ENCODE measurements at places on chromosomes 16 and 17.

- no peak for DNase-seq
Observed at GRCh38 chr17:8391711-8392110, 5.9 kb downstream of the RNF222 start.

DNA sequence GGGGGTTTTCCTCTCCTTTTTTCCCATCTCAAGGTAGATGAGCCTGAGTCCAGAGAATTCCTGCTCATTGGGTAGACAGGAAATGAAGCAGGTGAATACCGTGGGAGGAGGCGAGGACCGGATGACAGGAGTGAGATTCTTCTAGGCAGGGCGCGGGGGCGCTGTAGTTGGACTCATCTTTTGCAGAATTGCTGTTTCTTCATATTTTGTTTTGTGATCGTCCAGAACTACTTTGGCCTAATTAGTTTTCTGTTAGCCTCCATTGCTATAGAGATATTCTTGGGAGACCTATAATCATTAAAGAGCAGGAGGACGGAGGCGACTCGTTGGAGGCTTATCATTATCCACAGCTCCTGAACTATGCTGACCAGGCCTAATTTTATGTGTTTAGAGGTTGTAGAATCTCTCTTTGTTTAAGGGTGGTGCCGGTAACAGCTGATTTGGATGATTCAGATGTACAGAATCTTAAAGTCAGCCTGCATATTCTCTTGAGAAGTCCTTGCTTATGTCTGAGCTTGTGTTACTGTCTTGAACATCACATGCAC is 650 bp downstream of the ATP6V0A1 start:
- no peak for DNase-seq

- DNase-seq = no peak
Observed at GRCh38 chr17:68289936-68290267, 1.0 kb downstream of the SLC16A6 start.

- DNase-seq = no peak
Observed at GRCh38 chr17:54919425-54919824, 18.8 kb downstream of the TOM1L1 start.

DNA sequence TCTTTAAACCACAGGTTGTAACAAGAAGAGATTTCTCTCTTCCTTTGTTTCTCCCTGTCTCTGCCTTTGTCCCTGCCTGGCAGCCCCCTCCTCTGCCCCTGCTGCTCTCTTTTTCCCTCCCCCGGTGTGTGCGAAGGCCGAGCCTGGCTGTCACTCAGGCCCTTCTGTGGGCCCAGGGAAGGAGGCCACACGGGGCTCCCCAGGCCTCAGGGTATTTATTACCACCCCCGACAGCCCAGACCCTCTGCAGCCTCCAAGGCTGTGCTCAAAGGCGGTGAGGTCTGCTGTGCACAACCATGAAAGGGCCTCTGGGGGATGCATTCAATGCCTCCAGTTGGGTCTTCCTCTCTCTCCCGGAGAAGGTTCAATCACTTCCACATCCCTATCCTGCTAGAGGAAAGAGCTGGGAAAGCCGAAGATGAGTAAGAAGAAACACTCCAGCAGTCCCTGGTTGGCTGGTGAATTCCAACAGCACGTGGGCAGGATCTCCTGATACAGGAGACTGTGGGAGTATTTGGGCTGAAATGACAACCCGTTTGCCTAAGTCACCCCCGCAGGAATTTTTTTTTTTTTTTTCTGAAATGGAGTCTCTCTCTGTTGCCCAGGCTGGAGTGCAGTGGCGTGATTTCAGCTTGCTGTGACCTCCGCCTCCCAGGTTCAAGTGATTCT is 34.2 kb downstream of the ZNF423 start:
- no peak for DNase-seq

GRCh38 chr17:36024106-36024869 is 6.5 kb upstream of the CCL23 start:
- no peak for DNase-seq

GRCh38 chr17:74172700-74173099 is 30.8 kb upstream of the RPL38 start:
- DNase-seq = no peak

GRCh38 chr16:73000020-73000906 is 47.7 kb downstream of the ZFHX3 start:
- DNase-seq = no peak

All from LNCaP clone FGC (cell line).